Stimulated activated CD4-positive, alpha-beta T cell treated with anti-CD3 and anti-CD28 coated beads, Interleukin-1b, Interleukin-23, amount 100 ng/mL, for 1 hour (primary cell): ENCODE measurements at places on chromosomes 5 and 9.

DNA sequence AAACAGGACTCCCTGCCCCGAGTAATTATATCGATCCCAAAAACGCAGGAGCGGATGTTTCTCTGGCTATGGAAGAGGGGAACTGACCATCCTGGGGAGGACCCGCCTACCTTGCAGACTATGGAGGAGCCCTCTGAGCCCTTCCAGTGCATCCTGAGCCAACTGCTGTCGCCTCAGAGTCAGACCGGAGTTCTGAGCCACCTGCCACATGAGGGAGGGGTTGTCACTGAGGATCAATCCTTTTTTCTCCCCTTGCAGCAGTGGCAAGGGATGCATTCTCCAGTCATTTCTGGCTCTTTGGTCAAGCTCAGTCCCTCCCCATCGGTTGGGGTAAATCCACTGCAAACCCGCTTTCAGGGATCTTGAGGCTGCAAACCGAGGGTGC lies 709 bp downstream of the FANCG start:
- no peak for DNase-seq

DNA sequence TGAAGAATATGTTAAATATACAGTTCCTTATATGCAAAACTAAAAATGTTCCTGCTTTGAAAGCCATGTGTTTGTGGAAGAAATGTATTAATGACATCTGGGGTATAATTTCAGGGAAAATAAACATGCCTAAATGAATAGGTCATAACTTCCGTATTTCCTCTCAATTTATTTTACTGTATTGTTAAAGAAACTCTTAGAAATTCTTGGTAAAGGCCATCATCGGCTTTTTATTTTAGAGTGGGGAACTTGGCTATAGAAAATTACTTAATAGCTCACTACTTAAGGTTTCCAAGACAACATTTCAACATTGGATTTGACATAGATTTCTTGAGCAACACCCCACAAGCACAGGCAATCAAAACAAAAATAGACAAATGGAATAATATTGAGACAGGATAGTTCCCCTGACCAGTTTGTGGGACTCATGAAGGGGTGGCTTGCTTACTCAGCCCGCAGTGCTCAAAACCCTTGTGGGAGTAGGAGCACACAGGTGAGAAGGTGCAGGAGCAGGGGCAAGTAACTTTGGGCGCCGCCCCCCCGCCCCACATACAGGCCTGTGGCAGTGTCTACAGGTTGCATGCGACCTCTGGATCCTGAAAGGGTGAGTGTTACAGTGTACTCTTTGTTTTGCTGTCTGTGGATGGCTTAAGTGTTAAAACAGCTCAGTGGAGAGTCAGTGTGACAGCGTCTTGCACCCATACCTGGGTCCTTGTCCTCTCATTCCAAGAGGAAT lies 891.4 kb upstream of the C9orf72 start:
- DNase-seq: no peak

DNA sequence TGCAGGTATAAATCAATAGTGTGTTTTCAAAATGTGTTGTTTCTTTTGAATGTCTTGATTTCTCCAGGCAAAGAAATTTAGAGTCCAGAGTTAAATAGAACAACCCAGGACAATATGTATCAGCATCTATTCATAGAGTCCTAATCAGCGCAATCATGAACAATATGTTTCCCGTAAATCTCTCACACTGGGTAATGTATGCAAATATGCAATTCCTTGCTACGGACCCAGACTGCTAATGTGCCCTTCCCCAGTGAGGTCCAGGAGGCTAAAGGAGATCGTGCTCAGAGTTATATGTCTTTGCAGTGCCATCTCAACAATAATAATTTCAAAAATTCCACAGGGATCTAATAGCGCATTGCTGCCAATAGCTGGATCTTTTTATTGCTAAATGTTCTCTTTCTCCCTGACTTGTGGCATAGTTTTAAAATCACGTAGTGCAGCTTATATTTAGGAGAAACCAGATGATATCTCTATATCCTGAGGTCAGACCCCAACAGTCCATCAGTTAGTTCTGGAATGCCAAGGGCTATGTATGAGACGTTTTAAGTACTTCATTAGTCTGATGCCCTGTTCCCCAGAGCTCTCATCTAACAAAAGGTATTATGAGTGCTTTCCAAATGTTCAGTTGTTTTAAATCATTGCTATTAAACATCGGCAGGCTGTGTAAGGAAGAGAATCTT lies 145.1 kb downstream of the MARCHF11 start:
- DNase-seq: no peak

DNA sequence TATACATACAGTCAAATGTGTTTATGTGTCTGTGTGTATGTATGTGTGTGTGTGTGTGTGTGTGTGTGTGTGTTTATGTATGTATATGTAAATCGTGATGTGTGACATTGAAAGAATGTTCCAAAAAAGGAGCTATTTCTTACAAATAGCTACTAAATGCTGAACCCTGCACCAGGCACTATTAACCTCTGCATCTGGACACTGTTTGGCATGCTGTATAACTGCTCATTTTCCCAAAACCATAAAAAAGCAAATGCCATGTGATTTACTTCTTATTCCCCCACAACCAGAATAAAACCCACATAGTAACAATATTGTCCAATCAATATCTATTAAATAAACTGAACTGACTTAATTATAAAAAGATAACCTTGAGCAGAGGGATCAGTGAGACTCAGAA lies 91.1 kb downstream of the NR6A1 start:
- no peak for DNase-seq

DNA sequence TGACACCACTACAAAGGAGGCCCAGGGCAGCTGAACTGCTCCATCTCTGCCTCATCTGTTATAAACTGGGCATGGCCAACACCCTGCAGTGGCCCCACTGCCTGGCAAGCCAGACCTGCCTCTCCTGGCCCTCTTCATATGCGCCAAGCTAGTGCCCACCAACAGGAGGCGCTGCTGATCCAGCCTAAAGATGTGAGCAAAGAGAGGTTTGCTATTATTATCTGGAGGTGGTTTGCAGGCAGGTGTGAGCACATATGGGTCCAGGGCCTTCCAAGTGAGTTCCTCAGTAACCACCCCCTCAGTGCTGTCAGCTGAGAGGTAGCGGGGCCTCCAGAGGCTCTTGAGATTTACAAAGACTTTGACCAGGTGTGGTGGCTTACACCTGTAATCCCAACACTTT lies 232.2 kb downstream of the SYK start:
- DNase-seq: peak; percentile 16
